ENCODE measurements at places on chromosomes 6 and 20. TPM values are rescaled to one million over a fixed set of nuclear protein-coding genes. Genes with fewer than 3 reads are reported as not detected.

The CNPY3 gene
- 24.6 TPM for total RNA-seq

The FAM209B gene
- total RNA-seq = not detected

The LTA gene
- total RNA-seq = not detected

The CHRNA4 gene
- total RNA-seq = not detected

The SLC13A3 gene
- total RNA-seq = under 0.01 TPM

The POFUT1 gene
- total RNA-seq = 52.3 TPM

The C6orf62 gene
- total RNA-seq = 200 TPM

Data from vein endothelial cell (primary cell).